Globus pallidus (tissue), 1 donor: ENCODE measurements at places on chromosomes 5 and 9.

- no peak for DNase-seq
Measured at GRCh38 chr5:130555429-130555828, 609.6 kb downstream of the HINT1 start.

DNA sequence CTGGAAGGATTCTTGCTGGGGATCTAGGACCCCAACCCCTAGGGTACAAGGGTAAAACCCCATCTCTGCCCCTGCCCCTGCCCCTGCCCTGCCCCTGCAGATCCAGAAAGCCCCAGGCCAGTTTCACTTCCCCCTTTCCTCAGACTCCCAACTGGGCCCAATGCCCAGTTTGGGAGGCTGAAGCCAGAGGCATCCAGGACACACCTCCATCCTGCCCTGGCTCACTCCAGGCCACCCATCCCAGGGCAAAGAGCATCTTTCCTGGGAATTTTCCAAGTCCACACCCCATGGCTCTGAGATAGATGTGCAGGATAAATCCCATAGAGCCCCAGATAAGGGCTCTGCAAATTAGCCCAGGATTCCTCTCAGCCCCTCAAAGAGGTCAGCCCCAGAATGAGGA, 17.4 kb downstream of the CNTFR start:
- no peak for DNase-seq

DNA sequence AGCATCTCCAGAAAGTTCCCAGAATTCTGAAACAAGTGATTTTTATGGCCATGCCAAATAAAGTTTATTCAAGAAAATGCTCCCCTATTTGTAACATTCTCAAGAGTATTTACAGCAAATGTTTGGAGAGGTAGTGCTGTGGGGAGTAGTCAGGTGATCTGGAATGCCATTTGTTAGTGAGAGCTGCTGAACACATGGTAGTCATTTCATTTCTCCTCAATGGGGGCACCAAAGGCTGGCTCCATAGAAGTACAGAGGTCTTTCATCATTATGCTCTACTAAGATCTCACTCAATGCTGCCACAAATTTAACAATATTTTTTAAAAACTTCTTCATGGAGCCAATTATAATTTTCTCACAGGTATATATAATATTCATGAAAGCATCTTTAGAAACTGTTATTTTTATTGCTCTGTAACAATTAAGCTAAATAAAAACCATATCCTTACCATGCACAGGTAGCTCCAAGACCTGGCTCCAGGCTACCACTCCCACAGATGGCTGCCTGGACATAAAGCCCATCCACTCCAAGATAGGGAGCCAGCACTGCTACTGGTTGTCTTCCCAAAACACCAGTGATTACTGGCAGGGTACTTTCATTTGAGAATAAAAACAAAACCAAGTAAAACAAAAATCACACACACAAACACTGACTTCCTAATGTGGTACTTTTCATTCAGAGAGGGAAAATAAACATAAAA, 200.8 kb downstream of the PLK2 start:
- no peak for DNase-seq

DNA sequence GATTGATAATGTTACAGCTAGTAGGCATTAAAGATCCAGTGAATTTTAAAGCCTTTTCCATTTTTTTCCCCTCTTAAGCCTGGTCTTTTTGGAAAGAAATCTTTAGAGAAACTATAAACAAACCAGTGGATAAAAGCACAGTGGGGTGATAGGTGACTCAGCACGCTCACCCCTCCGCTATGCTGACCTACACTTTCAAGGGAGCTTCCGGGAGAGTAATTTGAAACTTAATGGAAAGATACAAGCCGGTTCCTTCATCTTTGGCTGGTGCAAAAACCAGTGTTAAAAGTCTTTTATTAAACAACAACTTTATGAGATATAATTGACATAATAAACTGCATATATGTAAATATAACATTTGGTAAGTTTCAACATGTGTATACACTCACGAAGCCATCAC, 27.0 kb upstream of the ALDOB start:
- DNase-seq, result no peak

DNA sequence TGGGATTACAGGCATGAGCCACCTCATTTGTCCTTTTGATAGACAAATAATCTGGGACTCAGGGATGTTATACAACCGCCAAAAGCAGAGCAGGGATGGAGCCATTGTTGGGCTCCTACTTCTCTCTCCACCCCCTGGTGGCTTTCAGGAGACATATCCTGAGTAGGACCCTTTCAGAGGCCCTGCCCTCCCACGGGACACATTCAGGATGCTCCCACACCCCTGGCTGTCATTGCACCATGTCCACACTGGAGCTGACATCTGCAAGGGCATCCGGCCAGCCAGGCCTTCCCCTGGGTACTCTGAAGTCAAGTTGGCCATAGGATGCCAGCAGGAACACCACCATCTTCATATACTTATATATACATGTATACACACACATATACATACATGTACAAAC, 181.8 kb downstream of the SYK start:
- no peak for DNase-seq
